ENCODE measurements at places on chromosomes 4 and X.

GRCh38 chrX:101347859-101348451, 587 bp downstream of the TIMM8A start:
- DNase-seq, result no peak

GRCh38 chr4:13484749-13485221, 645 bp upstream of the RAB28 start:
- no peak for DNase-seq

GRCh38 chrX:20668550-20668949, 401.8 kb upstream of the RPS6KA3 start:
- DNase-seq, result no peak

- DNase-seq, result no peak
Measured at GRCh38 chr4:3044870-3045819, 29.2 kb downstream of the HTT-AS start.

DNA sequence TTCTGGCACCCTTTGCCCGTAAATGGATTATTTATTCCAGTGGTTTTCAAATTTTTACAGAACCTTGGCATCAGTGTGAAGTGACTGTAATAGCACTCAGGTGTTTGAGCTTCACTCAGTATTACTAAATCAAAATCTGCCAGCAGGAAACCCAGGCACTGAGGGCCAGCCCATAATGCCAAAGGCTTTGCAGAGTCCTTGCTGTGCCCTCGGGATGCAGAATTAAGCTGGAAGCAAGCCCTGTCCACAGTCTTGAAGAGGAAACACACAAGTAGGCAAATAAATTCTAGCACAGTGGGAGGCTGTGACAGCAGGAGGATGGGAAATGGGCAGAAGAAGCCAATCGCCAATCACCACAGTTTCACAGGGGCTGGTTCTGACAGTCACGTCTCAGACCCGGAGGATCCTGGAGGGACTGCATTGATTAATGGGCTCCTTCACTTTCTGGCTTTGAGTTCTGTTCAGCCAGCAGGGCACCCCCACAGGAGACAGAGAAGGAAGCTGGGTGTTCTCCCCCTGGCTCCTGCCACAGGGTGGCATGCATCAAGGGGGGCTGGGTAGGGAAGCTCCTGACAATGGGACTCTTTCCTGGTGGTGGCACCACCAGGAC, 138.8 kb downstream of the MTNR1A start:
- no peak for DNase-seq

DNA sequence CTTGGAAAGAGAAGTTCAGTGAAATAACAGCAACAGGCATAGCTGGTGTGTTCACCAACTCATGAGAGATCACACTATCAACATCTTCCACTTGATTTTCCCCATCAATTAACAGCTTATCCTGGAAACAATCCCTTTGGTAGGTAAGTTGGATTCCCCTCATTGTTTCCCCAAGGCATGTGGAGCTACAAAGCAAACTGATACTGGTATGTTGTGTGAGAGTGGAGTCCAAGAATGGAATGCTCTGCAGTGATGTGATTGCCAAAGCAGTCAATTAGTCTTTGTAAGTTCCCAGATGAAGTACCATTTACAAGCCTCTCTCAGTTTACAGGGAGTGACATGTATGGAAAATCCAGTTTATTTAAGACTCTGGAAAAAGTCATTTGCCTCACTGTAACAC, 13.7 kb upstream of the XAGE2 start:
- DNase-seq, result no peak

All from chondrocyte (in vitro differentiated cells).